ENCODE measurements at places on chromosomes 1 and 21. TPM values are rescaled to one million over a fixed set of nuclear protein-coding genes. Genes with fewer than 3 reads are reported as not detected.

DNA sequence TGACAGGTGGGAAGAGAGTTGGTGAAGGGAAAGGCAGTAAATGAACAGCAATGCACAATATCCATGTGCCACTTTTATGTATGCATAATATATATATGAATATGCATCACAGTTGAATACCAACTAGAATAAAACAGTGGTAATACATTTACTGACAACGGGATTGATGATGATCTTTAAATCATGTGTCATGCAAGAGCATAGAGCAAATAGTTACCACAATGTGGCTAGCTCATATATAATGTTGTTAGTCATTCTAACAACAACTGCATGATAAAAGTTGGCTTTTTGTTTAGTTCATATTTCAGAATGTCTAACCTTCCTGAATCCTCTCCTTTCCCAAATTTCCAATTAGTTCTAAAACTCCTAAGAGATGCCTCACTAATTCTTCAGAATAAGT is 46.4 kb downstream of the GORAB start:
- no peak for DNase-seq
- no peak overlapping the region for H3K27ac ChIP-seq
- H3K36me3 ChIP-seq = no peaks in the 10 kb centered on the region
- no peak overlapping the region for H3K4me3 ChIP-seq
- no peaks in the 10 kb centered on the region for H3K27me3 ChIP-seq

DNA sequence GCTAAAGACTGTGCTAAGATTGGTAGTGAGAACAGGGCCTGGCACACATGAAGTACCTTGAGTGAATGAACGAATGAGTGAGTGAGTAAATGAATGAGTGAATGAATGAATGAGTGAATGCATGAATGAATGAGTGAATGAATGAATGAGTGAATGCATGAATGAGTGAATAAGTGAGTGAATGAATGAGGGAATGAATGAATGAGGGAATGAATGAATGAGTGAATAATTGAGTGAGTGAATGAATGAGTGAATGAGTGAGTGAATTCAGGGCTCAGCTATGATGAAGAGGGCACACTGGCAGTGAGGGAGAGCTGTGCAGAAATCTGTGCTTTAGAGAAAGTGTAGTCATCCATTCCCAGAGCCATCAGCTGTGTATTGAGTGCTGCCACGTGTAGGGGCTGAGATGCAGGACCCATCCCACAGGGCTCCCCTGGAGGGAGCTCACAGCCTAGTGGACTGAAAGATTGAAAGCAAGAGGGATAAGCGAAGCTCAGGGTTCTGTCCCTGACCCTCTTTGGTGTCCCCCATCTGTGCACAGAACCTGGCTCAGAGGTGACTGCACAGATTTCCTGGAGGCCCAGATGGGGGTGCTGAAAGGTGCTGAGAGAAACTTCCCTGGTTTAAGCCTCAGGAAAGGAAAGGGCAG is 217.9 kb upstream of the VAMP3 start:
- no peak overlapping the region for H3K4me3 ChIP-seq
- peak; percentile 25 for DNase-seq
- H3K36me3 ChIP-seq = peaks cover 1% of the 10 kb centered on the region
- peaks cover 45% of the 10 kb centered on the region for H3K4me1 ChIP-seq
- H3K27ac ChIP-seq = no peak overlapping the region

DNA sequence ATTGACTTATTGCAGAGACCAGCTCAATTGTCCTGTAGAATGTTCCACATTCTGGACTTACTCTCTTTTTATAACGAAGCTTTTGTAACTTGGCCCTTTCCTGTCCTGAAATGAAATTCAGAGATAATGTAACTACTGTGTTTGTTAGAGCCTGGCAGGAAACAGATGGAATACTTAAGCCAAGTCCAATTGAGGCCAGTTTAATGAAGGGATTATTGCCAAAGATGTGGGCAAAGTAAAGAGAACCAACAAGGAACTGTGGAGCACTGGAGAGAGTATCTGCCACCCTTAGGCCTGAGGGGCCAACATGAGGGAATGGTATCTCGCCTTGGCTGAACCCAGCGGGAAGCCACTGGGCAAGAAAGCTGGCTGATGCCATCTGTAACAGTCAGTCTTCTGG is 32.9 kb downstream of the MFSD2A start:
- H3K4me1 ChIP-seq = no peaks in the 10 kb centered on the region
- H3K27me3 ChIP-seq = no peaks in the 10 kb centered on the region
- no peak for DNase-seq
- H3K4me3 ChIP-seq = no peak overlapping the region
- H3K36me3 ChIP-seq = no peaks in the 10 kb centered on the region

DNA sequence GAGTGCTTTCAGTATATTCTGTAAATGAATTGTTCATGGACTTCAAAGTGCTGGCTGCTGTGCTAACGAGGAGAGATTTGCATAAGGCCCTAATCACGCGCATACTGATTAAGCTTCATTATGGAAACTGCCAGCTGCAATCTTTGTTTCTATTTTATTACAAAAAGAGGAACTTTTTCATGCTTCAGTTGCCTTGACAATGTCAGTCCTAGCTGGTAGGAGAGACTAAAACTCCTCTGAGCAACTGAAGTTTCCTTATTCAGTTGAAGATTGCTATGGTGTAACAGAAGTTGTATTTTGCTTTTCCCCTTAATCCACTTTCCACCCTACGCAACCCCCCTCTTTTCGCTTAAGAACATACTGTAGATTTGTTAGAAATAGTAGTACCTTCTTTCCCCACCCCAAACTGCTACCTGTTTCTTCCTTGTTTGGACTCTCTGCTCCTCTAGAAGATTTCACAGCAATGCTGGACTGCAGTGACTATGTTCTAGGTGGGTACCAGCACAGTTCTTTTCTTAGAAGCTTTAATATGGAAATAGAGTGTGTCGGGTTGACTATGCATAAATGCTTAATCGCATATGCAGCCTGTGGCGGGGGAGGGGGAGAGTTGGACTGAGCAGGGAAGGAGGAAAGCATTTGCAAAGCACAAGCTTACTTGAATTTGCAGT is 108.3 kb downstream of the POU2F1 start:
- no peaks in the 10 kb centered on the region for H3K27me3 ChIP-seq
- peaks cover 30% of the 10 kb centered on the region for H3K4me1 ChIP-seq
- H3K27ac ChIP-seq = no peak overlapping the region
- H3K4me3 ChIP-seq = no peak overlapping the region
- H3K36me3 ChIP-seq = peaks cover 5% of the 10 kb centered on the region
- no peak for DNase-seq

- no peaks in the 10 kb centered on the region for H3K36me3 ChIP-seq
- peak overlapping the region; percentile 68 for H3K27ac ChIP-seq
- no peaks in the 10 kb centered on the region for H3K27me3 ChIP-seq
- peak; percentile 57 for DNase-seq
Observed at GRCh38 chr1:154998818-154999570, 3.6 kb upstream of the ZBTB7B start.

DNA sequence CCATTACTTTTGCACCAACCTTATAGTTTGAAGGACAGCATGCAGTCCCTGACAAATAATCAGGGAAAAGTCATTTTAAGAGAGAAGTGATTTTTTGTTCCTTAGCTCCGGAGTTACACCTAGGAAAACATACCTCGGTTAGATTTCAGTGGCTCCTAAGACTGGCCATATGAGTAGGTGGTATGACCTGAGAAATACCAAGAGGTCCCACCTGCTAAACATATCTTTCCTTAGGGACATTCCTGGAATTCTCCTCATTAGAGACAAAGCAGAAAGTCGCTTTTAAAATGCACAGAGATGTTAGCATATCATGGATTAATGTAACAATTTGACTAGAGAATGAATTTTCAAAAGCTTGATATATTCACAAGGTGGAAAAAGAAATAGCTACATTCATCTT is 84.2 kb upstream of the RNPC3 start:
- no peak overlapping the region for H3K4me3 ChIP-seq
- H3K4me1 ChIP-seq = peaks cover 12% of the 10 kb centered on the region
- H3K27ac ChIP-seq = no peak overlapping the region
- no peaks in the 10 kb centered on the region for H3K36me3 ChIP-seq
- H3K27me3 ChIP-seq = no peaks in the 10 kb centered on the region

GRCh38 chr1:26350701-26351589 is 3.0 kb downstream of the CRYBG2 start:
- no peak overlapping the region for H3K4me3 ChIP-seq
- no peak for DNase-seq
- peaks cover 4% of the 10 kb centered on the region for H3K27me3 ChIP-seq
- no peaks in the 10 kb centered on the region for H3K36me3 ChIP-seq
- H3K27ac ChIP-seq = no peak overlapping the region
- no peaks in the 10 kb centered on the region for H3K4me1 ChIP-seq

ACTRT2 gene
- total RNA-seq = not detected

RNF207 gene
- 17.9 TPM for total RNA-seq

RORC gene
- not detected for total RNA-seq

FAM3B gene
- total RNA-seq = not detected

CHRNB2 gene
- total RNA-seq = not detected
